ENCODE measurements at places on chromosomes 7 and 10.

- DNase-seq, result no peak
Measured at GRCh38 chr7:19145434-19146115, 354 bp upstream of the FERD3L start.

DNA sequence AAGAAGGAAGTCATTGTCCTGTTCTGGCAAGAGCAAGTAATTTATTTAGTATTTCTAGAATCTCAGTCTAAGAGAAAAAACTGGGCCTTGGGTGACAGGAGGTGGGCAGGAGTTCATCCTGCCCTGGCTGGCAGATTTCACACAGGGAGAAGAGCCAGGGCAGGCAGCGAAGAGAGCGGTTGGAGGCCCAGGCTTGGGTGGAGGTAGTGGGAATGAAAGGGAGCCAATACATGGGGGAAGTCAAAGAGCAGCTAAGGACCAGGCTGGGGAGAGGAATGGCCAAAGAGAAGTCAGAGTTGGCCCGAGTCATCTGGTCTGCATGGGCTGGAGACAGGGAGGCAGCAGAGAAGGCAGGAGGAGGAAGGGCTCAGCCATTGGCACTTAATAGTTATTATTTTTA lies 51.4 kb downstream of the HECW1 start:
- DNase-seq, result no peak

- DNase-seq, result no peak
Measured at GRCh38 chr7:143120691-143121405, 11.0 kb upstream of the PIP start.

DNA sequence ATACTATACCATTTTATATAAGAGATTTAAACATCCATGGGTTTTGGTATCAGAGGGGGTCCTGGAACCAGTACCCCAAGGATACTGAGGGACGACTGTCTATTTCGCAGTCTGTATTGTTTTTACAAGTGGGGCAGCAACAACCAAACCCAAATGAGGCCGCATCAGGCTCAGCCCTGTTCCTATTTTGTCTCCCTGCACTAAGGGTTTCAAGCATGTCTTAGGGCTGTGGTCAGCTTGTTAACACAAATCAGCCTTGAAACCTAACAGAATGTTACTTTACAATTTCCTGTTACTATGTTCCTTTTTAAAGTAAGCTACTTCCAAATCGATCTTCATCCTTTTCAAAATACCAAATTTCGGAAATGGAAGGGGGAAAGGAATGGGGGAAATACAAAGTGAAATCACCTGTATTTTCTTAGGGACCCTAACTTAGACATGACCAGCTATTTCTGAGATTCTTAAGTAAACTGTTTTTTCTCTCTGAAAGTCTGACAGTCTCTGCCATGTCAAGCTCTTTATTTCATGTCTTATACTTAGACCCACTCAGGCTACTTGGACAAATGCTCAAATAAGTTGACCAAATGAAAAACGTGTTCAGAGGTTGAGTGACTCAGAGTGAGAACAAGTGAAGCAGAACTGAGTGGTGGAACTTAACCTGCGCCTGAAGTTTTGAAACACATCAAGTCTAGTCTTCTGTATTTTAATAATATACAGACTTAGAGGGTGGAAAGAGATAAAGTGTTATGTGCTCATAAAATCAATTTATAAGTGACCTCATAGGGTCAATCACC lies 75.8 kb downstream of the C1GALT1 start:
- DNase-seq, result no peak

- DNase-seq, result no peak
Measured at GRCh38 chr10:122165484-122166276, 105.4 kb upstream of the BTBD16 start.

- no peak for DNase-seq
Measured at GRCh38 chr7:80386686-80387085, 125.2 kb downstream of the GNAT3 start.

DNA sequence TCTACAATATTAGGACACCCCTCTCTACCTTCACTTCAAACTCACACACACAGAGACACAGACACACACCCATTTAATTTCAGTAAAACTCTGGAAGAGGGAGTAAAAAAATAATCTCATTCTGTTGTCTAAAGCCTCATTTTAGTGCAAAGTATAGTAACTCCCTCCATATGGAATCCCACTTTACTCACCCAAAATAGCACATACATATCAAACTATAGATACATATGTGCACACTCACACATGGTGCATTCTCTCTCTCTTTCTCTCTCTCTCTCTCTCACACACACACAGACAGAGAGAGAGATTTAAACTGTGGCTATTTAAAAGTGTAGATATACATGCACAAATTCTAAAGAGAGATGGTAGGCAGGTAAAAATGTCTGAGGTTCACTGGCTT lies 179.6 kb upstream of the PTN start:
- no peak for DNase-seq

DNA sequence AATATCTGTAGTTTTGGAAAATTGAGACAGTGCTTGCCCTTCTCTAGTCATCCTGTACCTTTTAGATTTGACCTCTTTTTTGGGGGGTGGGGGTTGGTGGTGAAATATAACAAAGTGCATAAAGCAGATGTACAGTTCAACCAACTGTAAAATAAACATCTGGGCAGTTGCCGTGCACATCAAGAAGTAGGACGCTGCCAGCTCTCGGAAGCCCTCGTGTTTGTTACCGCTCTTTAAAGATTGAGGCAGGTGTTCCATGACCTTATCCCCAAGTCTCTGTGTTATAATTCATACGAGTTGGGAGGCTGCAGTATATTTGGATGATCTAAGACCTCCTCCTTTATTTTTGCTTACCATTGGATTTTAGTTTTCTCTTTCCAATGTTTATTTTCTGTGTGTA lies 55.1 kb downstream of the SDK1 start:
- no peak for DNase-seq

GRCh38 chr10:70432101-70432500 lies 9.4 kb downstream of the NODAL start:
- no peak for DNase-seq

- no peak for DNase-seq
Measured at GRCh38 chr7:47956220-47956619, 8.0 kb upstream of the PKD1L1 start.

GRCh38 chr7:74476626-74477025 lies 22.9 kb downstream of the GTF2IRD1 start:
- DNase-seq, result no peak

GRCh38 chr7:121499624-121500023 lies 103.5 kb upstream of the FAM3C start:
- DNase-seq, result no peak

DNA sequence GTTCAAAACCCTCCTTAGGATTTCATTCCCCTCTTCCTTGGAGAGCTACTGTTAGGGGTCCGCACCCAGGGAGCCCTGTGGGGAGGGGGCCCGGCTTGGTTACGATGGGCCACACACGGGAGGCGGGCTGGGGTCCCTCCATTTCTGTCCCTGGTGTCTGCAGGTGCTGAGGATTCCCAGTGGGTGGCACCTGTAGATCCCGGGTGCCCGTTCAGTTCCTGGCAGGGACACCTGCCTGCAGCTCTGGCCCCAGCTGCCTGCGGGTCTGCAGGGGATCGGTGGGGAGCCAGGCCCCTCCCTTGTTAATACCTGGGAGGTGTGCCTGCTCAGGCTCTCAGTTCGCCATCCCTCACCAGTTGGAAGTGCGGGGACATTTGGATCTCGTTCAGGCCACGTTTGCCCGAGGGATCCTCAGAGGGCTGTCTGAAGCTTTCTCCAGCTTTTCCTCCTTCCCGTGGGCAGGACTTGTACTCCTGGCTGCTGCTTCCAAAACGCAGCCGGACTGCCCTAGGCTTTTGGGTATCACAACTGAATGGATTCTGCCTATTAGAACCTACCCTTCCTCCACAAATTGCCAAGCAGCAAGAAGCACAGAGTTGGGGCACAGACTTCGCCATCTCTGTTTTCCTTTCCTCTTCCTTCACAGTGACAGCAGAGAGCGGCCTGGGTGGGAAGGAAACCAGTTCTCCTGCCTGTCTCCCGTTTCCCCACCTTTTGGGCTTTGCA lies 22.3 kb upstream of the IL15RA start:
- no peak for DNase-seq

DNA sequence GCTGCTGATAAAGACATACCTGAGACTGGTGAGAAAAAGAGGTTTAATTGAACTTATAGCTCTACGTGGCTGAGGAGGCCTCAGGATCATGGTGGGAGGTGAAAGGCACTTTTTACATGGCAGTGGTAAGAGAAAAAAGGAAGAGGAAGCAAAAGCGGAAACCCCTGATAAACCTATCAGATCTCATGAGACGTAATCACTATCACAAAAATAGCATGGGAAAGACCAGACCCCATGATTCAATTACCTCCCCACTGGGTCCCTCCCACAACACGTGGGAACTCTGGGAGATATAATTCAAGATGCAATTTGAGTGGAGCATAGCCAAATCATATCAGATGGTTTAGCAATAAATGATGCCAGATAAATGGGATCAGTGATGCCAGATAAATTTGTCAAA lies 892.0 kb upstream of the CELF2 start:
- no peak for DNase-seq

DNA sequence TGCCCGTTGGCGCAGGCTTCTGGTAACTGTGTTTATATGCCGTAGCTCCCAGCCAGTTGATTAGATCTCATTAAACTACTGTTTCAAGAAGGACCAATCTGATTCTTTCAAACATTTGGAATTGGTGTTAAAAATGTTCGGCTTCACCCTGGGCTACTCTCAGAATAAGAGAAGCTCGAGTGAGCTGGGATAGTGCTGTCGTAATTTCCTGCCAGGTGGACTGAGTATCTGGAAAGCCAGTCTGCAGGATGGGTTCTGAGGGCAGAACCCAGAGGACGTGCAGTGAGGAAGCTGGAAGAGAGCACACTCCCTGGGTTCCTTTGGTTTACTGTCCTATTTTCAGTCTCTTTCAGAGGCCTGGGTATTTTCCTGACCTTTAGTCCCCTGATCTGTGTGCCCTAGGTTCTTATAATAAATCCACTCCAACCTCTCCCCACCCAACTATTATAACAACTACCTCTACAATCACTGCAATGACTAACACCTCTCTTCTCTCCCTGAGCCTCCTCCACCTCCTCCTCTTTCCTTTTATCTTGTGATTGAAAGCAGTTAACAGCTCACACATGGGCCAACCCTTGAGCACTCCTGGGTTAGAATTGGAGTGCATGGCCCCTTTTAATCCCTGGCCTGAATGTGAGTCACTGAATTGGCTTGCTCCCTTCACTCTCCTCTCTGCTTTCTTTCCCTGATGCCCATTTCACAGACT lies 63.0 kb downstream of the AOAH start:
- DNase-seq, result peak; percentile 55

- no peak for DNase-seq
Measured at GRCh38 chr10:84473136-84473535, 144.7 kb downstream of the CCSER2 start.

- DNase-seq, result no peak
Measured at GRCh38 chr10:5632446-5632845, 33.9 kb downstream of the ASB13 start.

- peak; percentile 41 for DNase-seq
Measured at GRCh38 chr10:58152673-58153263, 114.9 kb downstream of the IPMK start.

DNA sequence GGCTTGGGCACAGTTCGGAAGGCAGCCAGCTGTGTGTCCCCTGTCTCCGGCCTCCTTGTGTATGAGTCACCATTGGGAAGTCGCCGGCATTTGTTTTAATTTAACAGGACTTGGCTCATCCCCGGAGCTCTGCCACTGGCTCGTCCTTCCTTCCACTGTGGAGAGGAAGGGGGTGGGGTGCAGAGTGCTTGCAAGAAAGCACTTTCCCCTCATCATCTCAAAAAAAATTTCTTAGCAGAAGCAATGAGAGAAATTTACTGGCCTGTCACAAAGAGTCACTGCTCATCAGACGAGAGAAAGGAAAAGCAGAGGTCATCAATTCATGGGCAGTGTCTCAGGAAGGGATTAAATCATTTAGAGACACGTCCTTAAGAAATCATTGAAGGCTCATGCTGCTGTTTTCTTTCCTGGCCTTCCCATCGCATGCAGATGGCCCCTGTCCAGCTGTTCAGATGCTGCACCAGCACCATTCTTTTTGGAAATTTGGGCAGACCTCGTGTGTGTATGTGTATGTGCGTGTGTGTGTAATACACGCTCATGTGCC lies 93.3 kb downstream of the BMS1 start:
- no peak for DNase-seq

- DNase-seq, result no peak
Measured at GRCh38 chr10:75980419-75981002, 549.1 kb downstream of the LRMDA start.

GRCh38 chr7:121282129-121282528 lies 46.7 kb upstream of the WNT16 start:
- no peak for DNase-seq

DNA sequence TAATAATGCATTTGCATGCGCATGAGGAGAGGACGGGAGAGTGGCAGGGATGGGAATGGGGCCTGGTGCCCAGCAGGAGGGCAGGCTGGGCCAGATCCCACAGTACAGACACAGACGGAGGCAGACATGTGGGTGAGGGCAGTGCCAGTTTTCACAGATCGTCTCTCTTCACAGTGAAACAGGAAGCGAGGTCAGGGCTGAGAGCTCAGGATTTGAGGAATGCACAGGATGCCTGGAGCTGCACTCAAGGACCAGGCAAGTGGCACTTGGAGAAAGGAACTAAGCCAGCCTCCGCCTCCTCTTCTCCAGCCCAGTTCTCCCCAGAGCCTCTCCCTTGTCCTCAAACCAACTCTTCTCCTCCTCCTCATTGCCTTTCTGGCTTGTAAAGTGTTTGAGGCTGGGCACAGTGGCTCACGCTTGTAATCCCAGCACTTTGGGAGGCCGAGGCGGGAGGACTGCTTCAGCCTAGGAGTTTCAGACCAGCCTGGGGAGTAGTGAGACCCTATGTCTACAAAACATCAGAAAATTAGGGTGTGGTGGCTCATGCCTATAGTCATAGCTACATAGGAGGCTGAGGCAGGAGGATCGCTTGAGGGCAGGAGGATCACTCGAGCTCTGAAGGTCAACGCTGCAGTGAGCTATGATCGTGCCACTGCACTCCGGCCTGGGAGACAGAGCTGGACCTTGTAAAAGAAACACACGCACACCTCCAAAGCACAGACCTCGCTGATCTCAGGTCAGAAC lies 115.2 kb downstream of the HIP1 start:
- DNase-seq, result no peak

DNA sequence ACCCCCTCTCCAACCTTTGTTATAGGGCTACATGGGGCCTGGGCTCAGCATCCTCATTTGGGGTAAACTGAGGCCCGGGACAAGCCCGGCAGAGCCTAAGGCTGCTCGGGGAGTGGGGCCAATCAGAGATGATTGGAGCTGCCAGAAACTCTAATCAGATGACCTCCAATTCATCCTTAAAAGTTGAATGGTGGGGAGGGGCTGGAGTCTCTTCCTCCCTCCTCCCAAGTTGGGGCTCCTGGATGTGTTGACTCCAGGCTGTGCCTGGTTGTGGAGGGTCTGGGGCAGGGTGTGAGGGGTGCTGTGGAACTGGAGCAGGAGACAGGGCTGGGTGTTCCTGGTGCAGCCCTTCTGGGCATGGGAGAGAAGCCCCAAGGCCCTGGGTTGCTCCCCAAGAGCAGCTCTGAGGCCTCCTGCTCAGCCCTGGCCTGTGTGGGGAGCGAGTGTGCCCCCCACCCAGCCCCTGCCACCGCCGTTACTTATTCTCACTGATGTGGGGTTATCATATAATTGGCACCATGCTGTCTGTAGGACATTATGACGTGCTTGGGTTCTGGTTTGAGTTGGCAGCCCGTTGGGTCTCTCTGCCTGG lies 2.2 kb downstream of the BHLHA15 start:
- no peak for DNase-seq
